ENCODE measurements at places on chromosomes 4 and X.
A peak's percentile ranks its signal among the peaks of the same experiment; 100 is the strongest.

- no peak overlapping the region for H3K4me3 ChIP-seq
- no peak for DNase-seq
- H3K27me3 ChIP-seq: no peaks in the 10 kb centered on the region
- no peak overlapping the region for H3K27ac ChIP-seq
- no peaks in the 10 kb centered on the region for H3K4me1 ChIP-seq
- H3K36me3 ChIP-seq: no peaks in the 10 kb centered on the region
Measured at GRCh38 chrX:13380211-13380610, 60.4 kb upstream of the ATXN3L start.

- H3K4me1 ChIP-seq: no peaks in the 10 kb centered on the region
- H3K27ac ChIP-seq: no peak overlapping the region
- no peaks in the 10 kb centered on the region for H3K36me3 ChIP-seq
- peak; percentile 46 for DNase-seq
- H3K27me3 ChIP-seq: no peaks in the 10 kb centered on the region
Measured at GRCh38 chr4:93788712-93789111, 39.8 kb upstream of the ATOH1 start.

- no peak overlapping the region for H3K27ac ChIP-seq
- H3K4me1 ChIP-seq: no peaks in the 10 kb centered on the region
- peak overlapping the region; percentile 23 for H3K4me3 ChIP-seq
- H3K36me3 ChIP-seq: no peaks in the 10 kb centered on the region
Measured at GRCh38 chrX:67545893-67546495, 2.2 kb downstream of the AR start.

- H3K4me1 ChIP-seq: peaks cover 2% of the 10 kb centered on the region
- no peaks in the 10 kb centered on the region for H3K27me3 ChIP-seq
- H3K36me3 ChIP-seq: no peaks in the 10 kb centered on the region
- no peak for DNase-seq
Measured at GRCh38 chrX:153825042-153825441, 5.3 kb downstream of the PDZD4 start.

- no peaks in the 10 kb centered on the region for H3K36me3 ChIP-seq
- H3K4me1 ChIP-seq: no peaks in the 10 kb centered on the region
- H3K27me3 ChIP-seq: no peaks in the 10 kb centered on the region
- no peak overlapping the region for H3K27ac ChIP-seq
- DNase-seq: no peak
Measured at GRCh38 chrX:55546956-55547355, 57.3 kb upstream of the USP51 start.

GRCh38 chr4:180641495-180641894, 1601.7 kb upstream of the TENM3 start:
- DNase-seq: no peak
- H3K4me1 ChIP-seq: no peaks in the 10 kb centered on the region
- no peak overlapping the region for H3K27ac ChIP-seq
- H3K4me3 ChIP-seq: no peak overlapping the region

GRCh38 chr4:24799544-24800324, 4.4 kb downstream of the SOD3 start:
- H3K27me3 ChIP-seq: peaks cover 26% of the 10 kb centered on the region
- no peak overlapping the region for H3K4me3 ChIP-seq
- H3K4me1 ChIP-seq: peaks cover 8% of the 10 kb centered on the region
- no peaks in the 10 kb centered on the region for H3K36me3 ChIP-seq

DNA sequence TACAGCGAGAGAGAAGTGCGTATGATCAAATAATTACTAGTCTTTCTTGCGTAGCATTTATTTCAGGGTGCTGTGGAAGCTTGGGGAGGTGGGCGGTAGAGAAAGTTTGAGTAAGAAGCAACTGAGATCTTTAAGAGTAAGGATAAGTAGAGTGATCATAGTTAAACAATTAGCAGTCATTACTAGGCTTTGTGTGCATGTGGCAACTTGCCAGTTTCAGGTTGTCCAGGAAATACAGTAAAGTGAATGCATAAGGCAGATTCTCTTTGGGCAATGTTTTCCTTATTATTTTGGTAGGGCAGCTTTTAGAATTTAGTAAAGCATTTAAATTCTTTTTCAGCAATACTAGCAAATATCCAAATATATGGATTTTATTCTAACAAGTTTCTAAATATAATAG, 57.0 kb downstream of the HPGDS start:
- no peak overlapping the region for H3K27ac ChIP-seq
- no peaks in the 10 kb centered on the region for H3K4me1 ChIP-seq
- no peaks in the 10 kb centered on the region for H3K27me3 ChIP-seq
- no peak overlapping the region for H3K4me3 ChIP-seq
- DNase-seq: no peak

DNA sequence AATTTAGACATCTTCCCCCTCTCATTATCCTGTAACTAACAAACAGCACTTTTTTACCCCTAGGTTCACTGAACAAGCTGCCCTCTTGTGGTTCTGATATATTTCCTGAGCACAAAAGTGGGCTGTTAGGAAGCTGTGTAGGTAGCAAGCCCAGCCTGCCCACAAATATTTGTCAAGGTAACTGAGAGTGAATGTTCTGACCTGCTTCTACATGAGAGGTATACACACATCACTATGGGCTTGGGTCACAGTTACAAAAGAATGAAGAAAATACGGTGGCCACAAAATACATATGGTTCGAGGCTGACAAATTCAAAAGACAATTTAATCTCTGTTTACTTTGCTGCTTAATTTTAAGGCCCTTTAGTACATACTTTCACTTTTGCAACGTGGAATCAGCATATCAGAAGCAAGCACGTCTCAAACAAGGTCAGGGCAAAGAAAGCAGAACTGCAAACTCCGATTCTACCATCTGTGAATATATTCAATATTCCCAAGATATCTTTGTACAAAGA, 78.7 kb downstream of the RBM47 start:
- H3K27me3 ChIP-seq: no peaks in the 10 kb centered on the region
- H3K36me3 ChIP-seq: peaks cover 1% of the 10 kb centered on the region
- DNase-seq: peak; percentile 64
- no peaks in the 10 kb centered on the region for H3K4me1 ChIP-seq

DNA sequence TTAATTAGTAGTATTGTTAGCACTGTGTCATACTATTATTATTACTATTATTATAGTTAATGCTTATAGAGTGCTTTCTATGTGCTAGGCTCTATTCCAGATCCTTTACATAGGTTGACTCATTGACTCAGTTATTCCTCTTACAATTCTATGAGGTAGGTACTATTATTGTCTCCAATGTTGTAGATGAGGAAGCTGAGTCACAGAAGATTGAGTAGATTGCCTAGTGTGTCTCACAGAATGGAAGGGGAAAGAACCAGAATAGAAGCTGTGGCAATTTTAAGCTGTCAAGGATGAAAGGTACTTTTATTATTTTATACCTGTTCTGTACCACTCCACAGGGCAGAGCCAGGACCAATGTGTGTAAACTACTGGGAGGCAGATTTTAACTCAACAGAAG, 1.9 kb upstream of the TCEAL1 start:
- no peak overlapping the region for H3K27ac ChIP-seq
- H3K36me3 ChIP-seq: no peaks in the 10 kb centered on the region
- no peaks in the 10 kb centered on the region for H3K27me3 ChIP-seq
- no peak for DNase-seq
- H3K4me3 ChIP-seq: no peak overlapping the region

GRCh38 chrX:38220415-38221390, at the start of gene SRPX:
SRPX (minus strand) TSS chrX:38220871; CDS start chrX:38220792, 79 bp downstream.
- H3K4me1 ChIP-seq: no peaks in the 10 kb centered on the region
- DNase-seq: peak; percentile 42
- H3K4me3 ChIP-seq: peak within 1 kb of the TSS; percentile 19
- no peak within 1 kb of the TSS for H3K27ac ChIP-seq

GRCh38 chrX:132568291-132568690, 79.5 kb upstream of the MBNL3 start:
- H3K27ac ChIP-seq: no peak overlapping the region
- H3K27me3 ChIP-seq: no peaks in the 10 kb centered on the region
- H3K4me1 ChIP-seq: no peaks in the 10 kb centered on the region
- DNase-seq: no peak
- no peak overlapping the region for H3K4me3 ChIP-seq

DNA sequence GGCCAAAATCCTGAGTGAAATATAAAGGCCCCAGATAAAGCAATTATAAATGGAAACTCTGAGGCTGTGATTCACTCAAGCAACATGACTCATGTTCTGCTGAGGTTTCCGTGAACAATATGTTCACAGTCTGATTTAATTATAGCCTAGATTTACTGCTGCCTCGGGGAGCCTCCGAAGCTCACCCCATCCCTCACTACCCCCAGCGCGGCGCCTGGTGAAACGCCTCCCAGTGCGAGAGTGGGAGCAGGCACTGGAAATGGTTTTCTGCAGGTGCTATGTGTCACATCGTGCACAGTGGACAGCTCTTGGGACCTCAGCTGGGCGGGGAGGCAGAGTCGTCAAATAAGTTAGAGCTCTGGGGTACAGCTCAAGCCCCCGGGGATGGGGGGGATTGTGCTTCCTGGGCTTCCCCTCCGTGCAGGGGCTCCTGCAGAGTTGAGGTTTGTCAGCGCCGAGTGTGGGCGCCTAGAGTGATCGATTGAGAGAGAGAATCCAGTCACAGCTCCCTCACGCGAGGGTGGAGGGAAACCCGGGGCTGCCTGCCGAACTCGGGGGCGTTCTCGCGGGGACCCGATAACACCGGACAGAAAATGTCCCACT, 110.6 kb downstream of the PHKA2 start:
- DNase-seq: no peak
- H3K36me3 ChIP-seq: no peaks in the 10 kb centered on the region
- no peak overlapping the region for H3K4me3 ChIP-seq
- H3K27me3 ChIP-seq: no peaks in the 10 kb centered on the region

GRCh38 chrX:65635378-65635777, 32.1 kb upstream of the MSN start:
- no peaks in the 10 kb centered on the region for H3K4me1 ChIP-seq
- H3K27me3 ChIP-seq: no peaks in the 10 kb centered on the region
- no peak for DNase-seq
- H3K4me3 ChIP-seq: no peak overlapping the region
- H3K27ac ChIP-seq: no peak overlapping the region

- no peaks in the 10 kb centered on the region for H3K36me3 ChIP-seq
- no peak overlapping the region for H3K27ac ChIP-seq
- no peaks in the 10 kb centered on the region for H3K27me3 ChIP-seq
- DNase-seq: peak; percentile 39
- H3K4me3 ChIP-seq: no peak overlapping the region
Measured at GRCh38 chr4:67770422-67770821, 16.2 kb upstream of the GNRHR start.

DNA sequence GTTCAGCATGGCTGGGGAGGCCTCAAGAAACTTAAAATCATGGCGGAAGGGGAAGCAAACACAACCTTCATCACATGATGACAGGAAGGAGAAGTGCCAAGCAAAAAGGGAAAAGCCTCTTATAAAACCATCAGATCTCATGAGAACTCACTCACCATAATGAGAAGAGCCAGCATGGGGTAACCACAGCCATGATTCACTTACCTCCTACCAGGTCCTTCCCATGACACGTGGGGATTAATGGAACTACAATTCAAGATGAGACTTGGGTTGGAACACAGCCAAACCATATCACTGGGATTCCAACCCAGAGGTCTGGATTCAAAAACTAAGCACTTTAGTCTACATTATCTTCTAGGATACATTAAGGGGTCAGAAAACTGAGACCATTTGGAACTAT, 609.6 kb upstream of the SPANXN1 start:
- H3K36me3 ChIP-seq: no peaks in the 10 kb centered on the region
- no peaks in the 10 kb centered on the region for H3K27me3 ChIP-seq
- DNase-seq: no peak
- no peak overlapping the region for H3K4me3 ChIP-seq
- no peak overlapping the region for H3K27ac ChIP-seq
- no peaks in the 10 kb centered on the region for H3K4me1 ChIP-seq

DNA sequence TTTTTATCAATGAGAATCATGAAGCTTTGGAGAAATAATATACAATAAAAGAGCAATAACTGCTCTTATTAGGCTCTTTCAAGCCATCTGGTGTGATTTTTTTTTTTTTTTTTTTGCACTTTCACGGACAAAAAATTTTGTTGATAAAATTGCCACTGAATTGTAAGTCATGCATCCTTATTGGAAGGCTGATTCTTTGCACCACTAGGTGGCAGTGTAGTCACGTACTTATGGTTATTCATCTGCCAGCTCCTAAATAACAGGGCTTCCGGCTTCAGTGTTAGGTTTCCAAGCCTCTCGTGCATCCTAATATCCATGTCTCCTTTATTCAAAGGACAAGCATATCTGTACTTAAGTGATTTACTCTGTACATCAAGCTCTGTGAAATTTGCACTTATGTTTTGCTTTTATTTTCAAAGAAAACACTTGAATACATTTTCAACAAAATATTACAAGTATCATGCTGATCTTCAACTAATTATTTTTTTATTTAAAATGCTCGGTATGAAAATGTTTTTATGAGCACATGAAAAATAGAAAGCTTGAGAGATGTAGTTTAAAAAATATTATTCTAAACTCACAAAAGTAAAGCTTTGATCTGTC, 1578.3 kb upstream of the TENM3 start:
- H3K27ac ChIP-seq: no peak overlapping the region
- no peak overlapping the region for H3K4me3 ChIP-seq

GRCh38 chrX:148412006-148412405, 88.4 kb upstream of the AFF2 start:
- H3K36me3 ChIP-seq: no peaks in the 10 kb centered on the region
- no peak overlapping the region for H3K4me3 ChIP-seq
- H3K4me1 ChIP-seq: no peaks in the 10 kb centered on the region

DNA sequence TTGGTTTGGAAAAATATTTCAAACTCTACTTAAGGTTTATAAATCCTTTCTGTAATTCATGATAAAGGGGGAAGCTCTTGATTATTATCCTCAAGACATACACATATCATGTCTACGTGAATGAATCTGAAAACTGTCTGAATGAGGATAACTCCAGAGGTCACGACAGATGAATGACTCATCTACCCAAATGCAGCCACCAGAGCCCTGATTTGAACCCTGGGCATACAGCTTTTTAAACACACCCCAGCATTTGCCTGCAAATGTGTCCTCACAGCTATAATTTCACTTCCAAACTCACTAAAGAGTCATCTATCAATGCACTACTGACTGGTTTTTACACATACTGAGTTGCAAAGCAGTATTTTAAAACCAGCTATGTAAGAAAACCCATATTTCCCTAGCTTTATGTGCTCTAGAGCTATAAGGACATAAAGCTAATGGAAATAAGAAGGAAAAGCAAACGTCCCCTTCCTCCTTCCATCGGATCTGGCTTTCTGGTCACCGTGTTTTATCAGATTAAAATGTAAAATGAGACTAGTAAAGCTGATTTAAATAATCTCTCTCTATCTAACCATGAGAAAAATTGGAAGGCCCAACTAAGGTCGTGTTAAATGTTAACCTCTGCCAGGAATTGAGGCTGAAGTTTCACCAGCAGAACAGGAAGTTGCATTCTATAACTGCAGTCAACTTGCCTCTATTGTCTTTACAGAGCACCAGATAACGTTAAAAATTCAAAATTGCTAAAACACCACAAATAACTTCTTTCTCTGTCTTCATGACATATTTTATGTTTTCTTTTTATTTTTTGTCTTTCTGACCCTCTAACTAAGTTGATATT, 63.1 kb upstream of the SPP1 start:
- peaks cover 24% of the 10 kb centered on the region for H3K4me1 ChIP-seq
- no peaks in the 10 kb centered on the region for H3K36me3 ChIP-seq
- H3K4me3 ChIP-seq: no peak overlapping the region
- H3K27me3 ChIP-seq: no peaks in the 10 kb centered on the region
- no peak overlapping the region for H3K27ac ChIP-seq
- DNase-seq: no peak

All from mesendoderm (in vitro differentiated cells).